Astrocyte of the spinal cord (primary cell): ENCODE measurements at places on chromosomes 1 and 21.

DNA sequence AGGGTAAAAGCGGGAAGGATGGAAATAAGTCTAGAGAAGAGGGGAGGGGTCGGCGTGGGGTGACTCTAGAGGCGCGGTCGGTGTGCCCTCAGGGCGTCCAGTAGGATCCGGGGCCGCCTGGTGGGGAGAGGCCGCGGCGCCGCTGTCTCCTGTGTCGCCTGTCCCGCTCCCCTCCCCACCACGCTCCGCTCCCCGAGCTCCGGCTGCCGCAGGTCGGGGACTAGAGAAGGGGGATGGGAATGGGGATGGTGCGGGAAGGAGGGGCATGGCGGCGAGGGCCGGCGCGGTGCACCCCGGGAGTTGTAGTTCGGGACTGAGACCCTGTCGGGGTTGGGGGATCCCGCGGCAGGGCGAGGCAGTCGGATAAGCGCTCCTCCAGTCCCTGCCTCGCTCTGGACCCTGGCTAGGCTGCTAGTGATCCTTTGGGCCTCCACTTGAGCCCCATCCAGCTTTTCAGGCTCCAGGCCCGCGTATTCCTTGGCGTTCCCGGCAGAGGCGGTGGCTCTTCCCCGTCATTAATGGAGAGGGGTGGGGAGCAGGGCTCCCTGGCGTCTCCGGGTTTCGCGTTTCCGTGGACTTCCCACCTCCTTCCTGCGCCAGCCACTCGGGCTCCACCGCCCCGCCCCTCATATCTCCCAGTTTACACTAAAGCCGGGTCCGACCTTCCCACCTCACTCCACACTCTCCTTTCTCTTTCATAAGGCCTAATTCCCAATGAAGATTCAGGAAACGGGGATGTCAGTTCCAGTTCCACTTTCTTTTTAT, at the start of gene ENTREP3:
Gene ENTREP3, minus strand, starts transcription at position 241 of the 765 bp plus-strand sequence. CDS start 606 bp downstream, outside the sequence.
- peak; percentile 82 for DNase-seq

DNA sequence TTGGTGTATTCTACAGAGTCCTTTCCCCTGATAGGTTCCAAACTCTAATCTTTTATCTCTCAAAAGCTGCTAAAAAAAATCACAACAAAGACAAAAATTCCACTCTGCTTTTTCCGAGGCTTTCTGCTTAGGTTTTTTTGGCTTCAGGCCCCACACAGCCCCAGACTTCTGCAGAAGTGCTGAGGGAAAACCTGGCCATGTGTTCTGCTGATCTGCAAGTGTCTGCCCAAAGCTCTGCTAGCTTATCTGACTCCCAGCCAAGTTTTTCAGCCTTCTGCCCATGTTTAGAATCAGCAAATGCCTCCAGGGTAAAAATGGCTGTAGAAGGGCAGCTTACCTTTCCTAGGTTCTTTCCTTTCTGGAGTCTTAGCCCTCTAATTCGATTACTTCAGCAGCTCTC, 28.4 kb downstream of the DISP3 start:
- DNase-seq: no peak

- no peak for DNase-seq
These were observed 375.9 kb downstream of the BRINP3 start for GRCh38 chr1:190101756-190102155.

- no peak for DNase-seq
These were observed 185.0 kb downstream of the DNAH14 start for GRCh38 chr1:225114354-225114990.

DNA sequence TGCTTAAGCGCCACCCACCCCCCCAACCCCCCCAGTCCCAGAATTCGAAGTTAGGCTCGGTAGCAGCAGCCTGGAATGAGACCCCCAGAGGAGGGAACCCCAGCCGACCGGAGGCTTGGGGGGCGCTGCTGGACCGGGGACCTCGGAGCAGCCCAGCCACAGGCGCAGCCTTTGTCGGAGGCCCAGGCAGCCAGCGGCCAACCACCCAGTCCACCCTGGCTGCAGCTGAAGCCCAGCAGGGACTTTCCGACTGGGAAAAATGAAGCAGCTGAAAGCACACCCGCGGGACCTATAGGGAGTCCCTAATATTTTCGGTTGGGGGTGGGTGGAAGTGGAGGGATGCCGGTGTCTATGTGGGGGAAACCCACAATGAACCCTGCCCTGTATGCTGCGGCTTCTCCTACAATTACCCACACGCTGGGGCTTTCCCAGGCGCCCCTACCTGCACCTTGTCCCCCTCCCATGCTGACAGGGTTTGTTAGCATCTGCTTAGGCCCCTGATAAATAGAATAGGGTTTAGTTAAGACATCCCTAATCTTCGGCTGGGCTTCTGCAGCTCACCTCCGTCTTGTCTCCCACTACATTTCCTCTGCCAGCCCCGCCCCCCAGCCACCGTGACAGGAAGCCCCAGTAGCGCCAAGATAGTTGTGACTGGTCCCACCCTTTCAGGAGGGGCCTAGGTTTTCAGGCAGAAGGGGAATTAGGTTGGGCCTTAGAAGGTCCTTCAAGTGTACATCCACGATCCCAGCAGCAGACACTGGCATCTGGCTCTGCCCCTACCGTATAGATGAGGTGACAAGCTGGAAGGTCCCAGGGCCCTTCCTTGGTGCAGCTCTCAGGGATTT, 838 bp downstream of the CCDC28B start:
- DNase-seq: peak; percentile 66

DNA sequence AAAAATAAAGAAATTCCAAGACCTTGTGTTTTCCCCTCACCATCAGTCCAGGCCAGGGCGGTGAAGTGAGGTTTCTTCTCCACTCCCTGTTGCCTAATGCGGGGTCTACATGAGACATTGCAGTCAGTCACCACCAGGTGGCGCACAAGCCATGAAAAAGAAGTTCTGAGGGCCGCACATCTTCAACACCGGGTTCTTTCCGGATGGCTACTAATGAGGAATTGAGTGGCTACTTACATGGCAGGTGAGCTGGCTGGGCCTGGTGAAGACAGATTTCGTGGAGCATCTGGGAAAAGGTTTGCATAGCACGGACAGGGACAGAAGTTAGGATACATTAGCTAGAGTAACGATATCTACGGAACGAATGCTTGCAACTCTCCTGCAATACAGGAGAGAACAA, 15.8 kb upstream of the S100A11 start:
- peak; percentile 77 for DNase-seq

DNA sequence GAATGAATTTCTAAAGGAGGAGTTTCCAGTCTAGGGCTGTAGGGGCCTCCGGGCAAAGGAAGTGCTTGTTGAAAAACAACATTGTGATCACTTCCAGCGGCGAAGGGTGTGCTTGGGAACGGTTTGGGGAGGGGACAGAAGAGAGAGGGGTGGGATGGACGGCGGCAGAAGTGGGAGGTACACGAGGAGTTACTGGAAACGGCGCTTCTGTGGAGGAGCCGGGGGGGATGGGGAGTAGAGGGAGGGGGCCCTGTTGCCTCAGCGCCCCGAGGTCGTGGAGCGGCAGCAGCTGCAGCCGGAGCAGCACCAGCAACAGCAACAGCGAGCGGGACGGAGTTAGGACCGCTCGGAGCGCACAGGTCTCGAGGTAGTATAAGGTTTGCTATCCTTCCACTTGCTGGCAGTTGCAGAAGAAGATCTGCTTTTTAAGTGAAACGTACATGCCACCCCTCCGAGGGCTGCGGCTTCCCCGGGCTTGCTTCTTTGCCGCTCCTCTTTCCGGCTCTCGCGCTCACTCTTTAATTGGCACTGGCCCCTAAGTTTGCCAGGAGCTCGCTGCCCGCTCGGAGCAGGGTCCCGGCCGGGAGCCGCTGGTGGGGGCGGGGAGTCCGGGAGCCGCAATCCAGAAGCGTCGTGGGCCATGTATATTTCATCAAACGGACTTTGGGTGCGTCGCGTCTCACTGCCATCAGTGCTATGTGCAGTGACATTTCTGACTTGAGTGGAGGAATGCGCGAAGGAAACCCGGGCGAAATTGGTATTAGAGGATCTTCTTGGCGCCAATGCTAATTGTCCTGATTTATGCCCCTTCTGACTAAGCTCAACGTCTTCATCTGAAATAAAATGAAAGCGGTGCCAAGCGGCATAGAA, 771 bp upstream of the NTNG1 start:
- peak; percentile 78 for DNase-seq

DNA sequence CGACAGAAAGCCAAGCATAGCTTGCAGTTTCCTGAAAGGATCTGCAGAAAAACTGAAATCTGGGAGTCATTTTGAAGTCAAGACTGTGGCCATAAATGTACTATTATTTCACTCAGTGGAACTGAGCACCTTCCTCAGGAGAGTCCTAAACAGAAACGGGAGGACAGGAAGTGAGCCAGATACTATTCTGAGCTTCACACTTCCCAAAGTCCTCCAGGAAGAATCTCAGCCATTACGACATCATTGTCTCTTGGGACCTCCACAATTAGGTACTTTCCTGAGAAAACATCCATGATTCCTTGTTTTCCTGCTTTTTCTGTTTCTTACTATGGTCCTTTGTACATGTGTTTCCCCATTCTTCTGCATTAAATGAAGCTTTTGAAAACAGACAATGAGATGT, 299.2 kb upstream of the USP25 start:
- DNase-seq: no peak

- no peak for DNase-seq
These were observed 55.9 kb downstream of the SETD4 start for GRCh38 chr21:36004441-36004840.

GRCh38 chr1:221839782-221840395, 98.0 kb upstream of the DUSP10 start:
- DNase-seq: peak; percentile 90

DNA sequence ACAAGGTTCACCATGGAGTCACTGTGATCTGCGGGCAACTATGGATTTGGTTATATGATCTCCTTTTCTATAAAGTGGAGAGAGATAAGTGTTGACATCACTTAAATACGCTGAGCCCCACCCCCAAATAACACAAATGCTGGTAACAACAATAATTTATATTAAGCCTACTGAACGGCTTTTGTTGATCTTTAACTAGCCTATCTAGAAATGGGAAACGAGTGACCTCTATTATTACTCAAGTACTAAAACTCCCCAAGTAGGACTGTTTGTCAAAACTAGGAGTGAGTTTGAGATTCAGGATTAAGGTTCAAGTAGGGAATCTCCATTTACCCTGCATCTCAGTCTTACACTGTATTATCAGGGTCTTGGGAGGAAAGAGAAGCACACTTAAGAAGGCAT, 52.2 kb downstream of the MAP3K7CL start:
- no peak for DNase-seq

GRCh38 chr1:221839321-221839720, 97.4 kb upstream of the DUSP10 start:
- DNase-seq: no peak

- DNase-seq: no peak
These were observed 1.9 kb downstream of the AMPD2 start for GRCh38 chr1:109621379-109622136.

DNA sequence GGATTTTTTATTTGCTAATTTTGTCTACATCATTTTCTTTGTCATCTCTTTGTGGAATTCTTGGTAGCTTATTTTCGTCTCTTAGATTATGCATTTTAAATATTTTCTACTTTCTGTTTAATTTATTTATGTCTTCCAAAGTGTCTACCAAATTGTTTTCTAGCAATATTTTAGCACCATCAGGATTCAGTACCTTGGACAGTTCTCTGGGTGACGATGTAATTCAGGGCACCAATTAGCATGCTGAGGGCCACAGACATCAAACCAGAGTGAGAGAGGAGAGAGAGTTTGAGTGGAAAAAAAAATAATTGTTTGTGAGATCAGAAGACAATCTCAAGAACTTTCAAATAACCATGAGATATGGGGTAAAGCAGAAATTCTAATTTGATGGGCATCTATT, 169.8 kb upstream of the CXADR start:
- peak; percentile 13 for DNase-seq
